H7 (cell line): ENCODE measurements at places on chromosomes 3 and 15. TPM values are rescaled to one million over a fixed set of nuclear protein-coding genes. Genes with fewer than 3 reads are reported as not detected.

Gene SKOR1
- 0.11 TPM in 1 of 2 replicates, not detected in the other for total RNA-seq

Gene GXYLT2
- total RNA-seq: 4.5 and 6.1 TPM in 2 replicates

Gene RPL29
- 1,001 and 1,107 TPM in 2 replicates for total RNA-seq

Gene GNAT1
- total RNA-seq: not detected in 2 replicates

Gene DNAJB11
- total RNA-seq: 54.7 and 55.1 TPM in 2 replicates

Gene NANOGP8
- total RNA-seq: 221 and 310 TPM in 2 replicates

Gene MST1R
- 0.76 and 2.0 TPM in 2 replicates for total RNA-seq

Gene SLC12A1
- 0.14 and 0.26 TPM in 2 replicates for total RNA-seq

Gene IL5RA
- not detected in 2 replicates for total RNA-seq

Gene NMNAT3
- 3.0 and 4.7 TPM in 2 replicates for total RNA-seq

Gene CCK
- 0.14 TPM in 1 of 2 replicates, not detected in the other for total RNA-seq

Gene HHATL
- not detected in 2 replicates for total RNA-seq

Gene GRAMD1C
- 1.0 and 4.1 TPM in 2 replicates for total RNA-seq

Gene INSYN1
- total RNA-seq: 4.5 and 5.1 TPM in 2 replicates
